ENCODE measurements at places on chromosomes 16 and 17. TPM values are rescaled to one million over a fixed set of nuclear protein-coding genes. Genes with fewer than 3 reads are reported as not detected.

The ZNHIT3 gene
- 42.3 TPM for total RNA-seq

The ZFPM1 gene
- total RNA-seq = 9.9 TPM

The CD7 gene
- total RNA-seq = 725 TPM

The KRTAP4-3 gene
- total RNA-seq = not detected

The G6PC1 gene
- total RNA-seq = not detected

The C1QL1 gene
- total RNA-seq = 0.83 TPM

The CDK5R1 gene
- 15.4 TPM for total RNA-seq

The TRPV2 gene
- total RNA-seq = 35.6 TPM

The WNT9B gene
- not detected for total RNA-seq

The KRTAP1-5 gene
- not detected for total RNA-seq

The XAF1 gene
- total RNA-seq = 47.7 TPM

The SLC25A39 gene
- total RNA-seq = 129 TPM

The SAT2 gene
- total RNA-seq = 15.9 TPM

The TP53TG3B gene
- total RNA-seq = 0.72 TPM

The RNF213 gene
- 366 TPM for total RNA-seq

The CBFB gene
- total RNA-seq = 90.2 TPM

The KRTAP4-5 gene
- not detected for total RNA-seq

The PPP1R27 gene
- total RNA-seq = not detected

The ZNF597 gene
- total RNA-seq = 1.9 TPM

The GAS2L2 gene
- 0.07 TPM for total RNA-seq

The TCAP gene
- total RNA-seq = 0.95 TPM

The KRT9 gene
- total RNA-seq = not detected

The CD19 gene
- 0.74 TPM for total RNA-seq

The KCNJ2 gene
- total RNA-seq = not detected

The TRAPPC1 gene
- 169 TPM for total RNA-seq

The ARL5C gene
- total RNA-seq = not detected

The CSNK2A2 gene
- total RNA-seq = 92.2 TPM

The KRTAP3-2 gene
- total RNA-seq = not detected

The EVPLL gene
- total RNA-seq = 0.37 TPM

The ARHGDIG gene
- not detected for total RNA-seq

The SPATA22 gene
- total RNA-seq = 0.44 TPM

The CMIP gene
- 40.3 TPM for total RNA-seq

The SSTR5 gene
- total RNA-seq = not detected

The SOST gene
- not detected for total RNA-seq

The MT1M gene
- not detected for total RNA-seq
